ENCODE measurements at places on chromosomes 16 and 17.

DNA sequence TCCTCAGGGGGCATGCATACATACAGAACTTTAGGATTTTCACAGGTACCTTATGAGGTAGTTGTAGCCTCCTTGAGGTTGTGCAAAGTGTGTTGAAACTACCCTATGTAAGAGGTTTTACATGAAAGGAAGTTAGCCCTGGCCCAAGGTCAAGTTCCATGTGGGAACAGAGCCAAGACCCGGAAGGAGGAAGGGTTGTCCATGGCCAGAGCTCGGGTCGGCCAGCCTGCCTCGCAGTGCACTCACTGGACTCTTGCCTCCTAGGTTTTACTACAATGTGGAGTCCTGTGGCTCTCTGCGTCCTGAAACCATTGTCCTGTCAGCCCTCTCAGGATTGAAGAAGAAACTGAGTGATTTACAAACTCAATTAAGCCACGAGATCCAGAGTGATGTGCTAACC, 8.2 kb downstream of the POLR2C start:
- no peak for DNase-seq

- no peak for DNase-seq
Measured at GRCh38 chr16:22091721-22092120, 620 bp upstream of the VWA3A start.

DNA sequence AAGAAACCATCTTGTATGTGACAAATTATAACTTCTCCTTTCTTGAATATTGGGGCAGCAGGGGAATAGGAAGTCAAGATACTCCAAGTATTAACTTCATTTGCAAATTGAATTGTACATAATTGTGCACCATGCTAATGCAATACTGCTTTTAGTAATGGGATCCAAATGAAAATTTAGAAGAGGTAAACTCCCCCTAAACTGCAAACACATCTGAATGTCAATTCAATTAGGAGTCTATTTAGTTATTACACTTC, 4.5 kb downstream of the STAT5B start:
- DNase-seq: no peak

DNA sequence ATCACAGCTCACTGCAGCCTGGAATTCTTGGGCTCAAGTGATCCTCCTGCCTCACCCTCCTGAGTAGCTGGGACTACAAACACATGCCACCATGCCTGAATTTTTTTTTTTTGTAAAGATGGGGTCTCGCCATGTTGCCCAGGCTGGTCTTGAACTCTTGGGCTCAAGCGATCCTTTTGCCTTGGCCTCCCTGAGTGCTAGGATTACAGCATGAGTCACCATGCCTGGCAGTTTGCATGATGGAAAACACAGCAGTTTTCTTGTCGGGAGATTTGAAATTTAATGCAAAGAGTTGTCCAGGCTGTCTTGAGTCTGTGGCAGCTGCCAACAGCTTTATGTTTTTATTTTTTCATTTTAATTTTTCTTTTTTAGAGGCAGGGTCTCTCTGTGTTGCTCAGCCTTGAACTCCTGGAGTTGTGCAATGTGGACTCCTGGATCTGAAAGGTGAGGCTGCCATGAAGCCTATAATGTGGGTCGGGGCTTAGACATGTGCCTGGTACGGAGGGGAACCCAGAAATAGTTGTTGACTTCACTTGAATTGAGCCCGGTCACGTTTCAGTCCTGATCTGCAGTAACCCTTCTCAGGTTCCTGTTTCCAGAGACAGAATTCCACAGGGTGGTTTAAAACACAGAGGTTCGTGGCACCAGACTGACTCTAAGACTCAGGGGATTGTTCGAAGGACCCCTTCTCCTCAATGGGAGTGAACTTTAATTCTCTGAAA, 18.7 kb downstream of the CD300A start:
- DNase-seq: no peak

- no peak for DNase-seq
Measured at GRCh38 chr16:80687606-80688005, 116.8 kb downstream of the CDYL2 start.

GRCh38 chr17:58521680-58522079, 7.2 kb upstream of the MTMR4 start:
- no peak for DNase-seq

Measured in HCT116 (cell line).